Upper lobe of right lung (tissue), 1 donor: ENCODE measurements at places on chromosomes 2 and 18.
A peak's percentile ranks its signal among the peaks of the same experiment; 100 is the strongest.

DNA sequence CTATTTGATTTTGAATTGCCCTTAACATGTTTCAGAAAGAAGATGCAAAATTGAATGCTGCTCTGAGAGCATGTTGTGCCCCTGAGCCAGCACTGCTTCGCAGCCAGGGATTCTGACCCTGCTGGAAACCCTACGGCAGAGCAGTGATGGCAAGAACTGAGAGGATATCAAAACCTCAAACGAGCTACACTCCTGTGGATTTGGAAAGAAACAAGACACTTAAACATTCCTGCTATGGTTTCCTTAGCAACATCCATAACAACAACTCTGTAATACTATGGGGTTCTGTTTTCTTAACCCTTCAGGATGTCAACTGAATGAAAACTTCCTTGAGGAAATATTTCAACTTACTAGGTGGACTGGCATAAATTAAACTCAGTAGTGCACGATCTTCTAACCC, 649.1 kb downstream of the NYAP2 start:
- no peak for DNase-seq

- no peak for DNase-seq
These were observed 84.5 kb downstream of the AOX1 start for GRCh38 chr2:200670313-200670712.

- no peak for DNase-seq
These were observed 4.5 kb upstream of the STON1 start for GRCh38 chr2:48525269-48525943.

- DNase-seq = no peak
These were observed 17.7 kb downstream of the MAP2 start for GRCh38 chr2:209441541-209441940.

GRCh38 chr2:134206573-134206972, 47.3 kb upstream of the MGAT5 start:
- no peak for DNase-seq

GRCh38 chr18:10228326-10228725, 226.1 kb upstream of the APCDD1 start:
- no peak for DNase-seq

GRCh38 chr2:127469051-127469450, 50.8 kb downstream of the PROC start:
- DNase-seq = no peak

DNA sequence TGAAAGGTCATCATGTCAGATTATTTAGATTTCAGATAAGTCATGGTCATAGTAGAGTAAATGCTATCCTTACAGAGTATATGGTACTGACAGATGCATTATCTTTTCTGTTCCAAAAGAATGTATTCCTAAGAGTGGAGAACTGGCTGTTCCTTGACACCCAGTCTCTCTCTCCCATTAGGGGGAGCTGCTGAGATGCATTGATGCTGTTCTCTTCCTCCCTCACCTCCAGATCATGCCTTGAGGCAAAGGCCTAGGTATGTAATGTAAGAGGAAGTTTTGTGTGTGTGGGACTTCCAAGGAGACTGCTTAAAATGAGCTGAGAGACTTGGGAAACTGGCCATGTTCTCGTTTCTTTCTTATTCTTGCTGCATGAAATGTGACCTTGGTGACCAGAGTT, 979.5 kb upstream of the CELF4 start:
- no peak for DNase-seq

- no peak for DNase-seq
These were observed 38.3 kb downstream of the DHRS9 start for GRCh38 chr2:169107645-169108044.

DNA sequence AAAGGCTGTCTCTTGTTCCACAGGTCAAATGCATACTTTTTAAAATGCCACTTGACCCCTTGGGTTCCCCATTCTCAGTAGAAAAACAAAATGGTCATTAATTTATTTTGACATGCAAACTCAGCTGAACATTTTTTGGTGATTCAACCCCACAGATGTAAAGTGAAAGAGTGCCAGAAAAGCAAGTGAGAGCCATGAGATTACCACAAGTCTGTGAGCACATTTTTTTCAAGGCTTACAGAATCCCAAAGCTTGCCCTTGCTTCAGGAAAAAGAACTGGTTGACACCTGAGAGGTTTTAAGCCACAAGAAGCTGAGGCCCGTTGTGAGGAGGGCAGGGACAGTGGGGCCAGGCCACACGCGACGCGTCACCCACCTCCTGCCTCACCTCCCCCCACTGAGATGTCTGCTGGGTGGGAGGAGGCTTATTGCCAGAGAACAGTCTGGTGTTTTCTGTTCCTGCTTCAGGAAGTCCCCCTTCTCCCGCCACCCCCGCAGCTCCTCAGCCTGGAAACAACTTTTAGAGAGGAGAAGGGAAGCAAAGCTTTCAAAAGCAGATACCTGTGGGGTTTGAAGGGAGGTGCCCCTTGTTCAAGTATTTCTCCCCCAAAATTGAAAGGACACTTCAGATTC, 70.4 kb upstream of the CYP1B1 start:
- peak; percentile 85 for DNase-seq

GRCh38 chr2:118554616-118555015, 292.8 kb downstream of the EN1 start:
- no peak for DNase-seq

DNA sequence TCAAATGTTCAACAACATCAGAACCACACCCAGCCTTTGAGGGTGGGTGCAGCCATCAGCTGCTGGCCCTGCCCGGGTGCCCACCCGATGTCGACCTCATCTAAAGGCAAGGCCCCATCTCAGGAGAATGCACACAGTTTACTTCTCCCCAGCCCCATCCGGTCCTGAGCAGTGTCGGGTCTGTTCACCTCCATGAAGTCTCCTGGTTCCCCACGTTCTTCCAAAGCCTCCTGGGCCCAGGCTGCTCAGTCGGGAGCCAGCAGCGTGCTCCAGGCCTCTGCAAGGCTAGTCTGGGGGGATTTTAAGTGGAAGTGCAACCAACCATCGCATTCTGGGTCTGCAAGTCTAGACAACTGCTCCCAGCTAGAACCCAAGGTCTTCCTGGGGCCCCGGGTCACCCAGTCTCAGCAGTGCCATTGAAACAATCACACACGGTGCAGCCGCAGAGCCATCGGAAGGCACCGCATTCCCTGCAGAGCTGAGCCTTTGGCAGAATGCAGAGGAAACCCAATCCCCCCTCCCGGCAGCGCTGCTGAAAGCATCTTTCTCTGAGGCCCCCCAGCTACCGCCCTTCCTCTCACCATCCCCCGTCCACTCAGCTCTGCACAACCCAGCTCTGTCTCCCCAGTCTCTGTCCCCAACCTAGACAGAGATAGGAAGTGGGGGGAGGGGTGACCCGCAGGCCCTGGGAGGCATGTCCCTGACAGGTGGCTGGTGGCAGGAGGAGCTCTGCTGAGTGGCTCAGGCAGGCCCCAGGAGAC, 8.5 kb downstream of the ESPNL start:
- peak; percentile 62 for DNase-seq

DNA sequence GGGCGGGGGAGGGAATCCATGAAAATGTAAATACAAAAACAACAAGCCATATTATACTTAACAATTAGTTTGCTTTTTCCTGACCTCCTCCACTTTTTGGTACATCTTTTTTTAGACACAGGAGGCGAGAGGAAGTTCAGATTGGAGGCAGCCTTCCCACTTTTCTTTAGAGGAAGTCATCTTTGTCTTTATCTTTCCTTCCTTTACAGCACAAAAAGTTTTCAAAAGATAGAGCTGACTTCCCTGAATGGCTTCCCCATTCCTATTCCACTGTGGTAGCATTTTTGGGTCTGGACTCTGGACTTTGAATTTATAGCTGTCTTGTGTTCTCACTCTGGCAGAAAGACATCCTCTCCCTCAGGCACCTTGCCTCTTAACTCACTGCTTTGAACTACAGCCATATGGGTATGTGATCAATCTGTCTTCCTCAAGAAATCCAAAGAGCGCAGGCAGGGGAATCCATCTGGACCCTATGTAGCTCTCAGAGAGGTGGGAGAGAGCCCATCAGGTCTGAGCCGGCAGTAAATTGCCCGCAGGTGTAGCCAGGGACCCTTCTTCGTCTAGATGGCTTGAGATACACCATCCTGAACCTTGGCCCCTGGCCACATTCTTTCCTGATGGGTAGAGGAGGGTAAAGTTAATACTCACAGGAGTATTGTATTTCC, 101.9 kb downstream of the AQP4 start:
- DNase-seq = no peak

GRCh38 chr2:112938904-112939303, 27.9 kb downstream of the IL37 start:
- no peak for DNase-seq

GRCh38 chr2:11579867-11580659, 46.2 kb downstream of the GREB1 start:
- DNase-seq = no peak

DNA sequence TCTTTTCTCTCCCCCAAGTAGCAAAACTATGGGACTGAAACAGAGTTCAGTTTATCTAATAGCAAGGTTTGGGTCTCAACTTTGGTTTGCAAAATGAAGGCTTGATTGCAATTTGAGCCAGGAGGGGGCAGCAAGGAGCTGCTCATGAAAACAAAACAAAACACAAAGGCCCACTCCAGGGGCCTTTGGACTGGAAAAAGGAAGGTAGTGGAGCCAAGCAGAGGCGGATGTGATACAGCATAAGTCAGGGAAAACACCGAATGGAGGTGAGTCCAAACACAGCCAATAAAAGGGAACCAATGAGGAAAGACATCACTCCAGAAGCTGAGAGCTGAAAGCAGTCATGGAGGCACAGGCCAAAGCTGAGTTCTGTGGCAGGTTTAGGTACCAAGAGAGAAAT, 799.7 kb upstream of the ACVR2A start:
- peak; percentile 45 for DNase-seq

GRCh38 chr2:142058149-142058548, 72.7 kb downstream of the LRP1B start:
- no peak for DNase-seq

GRCh38 chr18:35504996-35505395, 7.2 kb upstream of the INO80C start:
- DNase-seq = no peak

GRCh38 chr2:42342795-42343241, 18.2 kb downstream of the COX7A2L start:
- DNase-seq = no peak

DNA sequence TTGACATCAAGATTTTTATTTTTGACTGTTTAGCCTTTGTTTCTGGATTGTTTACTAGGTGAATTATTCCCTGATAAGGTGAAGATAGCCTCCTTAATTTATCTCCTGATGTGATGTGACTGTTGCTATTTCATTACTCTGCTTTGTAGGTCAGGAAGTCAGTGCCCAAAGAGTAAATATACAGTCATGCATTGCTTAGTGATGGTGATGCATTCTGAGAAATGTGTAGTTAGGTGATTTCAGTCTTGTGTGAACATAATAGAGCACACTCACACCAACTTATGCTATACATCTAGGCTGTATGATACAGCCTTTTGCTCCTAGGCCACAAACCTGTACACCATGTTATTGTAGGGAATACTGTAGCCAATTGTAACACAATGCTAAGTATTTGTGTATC, 102.4 kb upstream of the THUMPD2 start:
- DNase-seq = no peak

DNA sequence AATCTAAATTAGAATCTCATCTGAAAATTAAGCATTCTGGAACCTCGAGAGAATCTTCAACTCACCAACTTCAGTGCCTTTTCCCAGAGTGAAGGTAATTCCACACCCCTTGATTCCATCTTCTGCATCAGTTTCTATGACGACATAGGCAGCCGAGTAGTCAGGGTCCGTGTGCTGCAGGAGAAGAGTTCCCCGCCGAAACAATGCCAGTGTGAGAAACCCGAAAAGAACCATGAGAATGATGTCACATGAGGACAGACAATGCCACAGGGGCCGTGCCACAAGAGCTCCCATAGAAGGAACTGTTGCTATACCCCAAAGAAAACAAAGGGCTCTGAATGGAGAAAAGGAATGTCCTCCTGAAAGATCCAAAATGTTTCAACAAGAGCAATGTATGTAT, 6.0 kb downstream of the ENOSF1 start:
- no peak for DNase-seq

DNA sequence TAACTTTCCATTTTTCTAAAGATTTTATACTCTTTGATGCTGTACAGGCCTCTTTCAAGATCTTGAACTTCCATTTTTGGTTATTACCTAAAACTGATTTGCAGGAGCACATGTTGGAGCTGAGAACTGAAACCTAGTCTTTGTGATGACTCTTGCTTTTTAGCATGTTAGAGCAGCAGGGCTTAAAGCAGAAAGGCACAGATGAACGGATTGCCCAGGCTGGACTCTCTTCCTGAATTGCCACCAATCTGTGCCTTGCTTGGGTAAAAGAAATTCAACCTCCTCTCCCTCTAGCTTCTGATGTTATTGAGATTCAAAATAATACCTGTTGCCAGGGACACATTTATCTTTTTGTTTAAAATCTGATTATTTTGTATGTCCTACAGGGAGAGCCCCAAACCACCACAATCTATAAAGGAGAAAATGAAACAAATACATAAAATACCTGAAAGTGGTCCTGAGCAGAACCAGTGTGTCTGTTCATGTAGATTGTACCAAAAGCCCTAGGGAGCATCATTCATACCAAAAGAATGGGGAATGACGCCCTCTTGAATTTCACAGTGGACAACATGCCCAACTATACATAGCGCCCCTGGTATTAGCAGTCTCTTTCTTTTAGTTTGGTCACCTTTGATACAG, 277.0 kb upstream of the MAP2 start:
- no peak for DNase-seq

- no peak for DNase-seq
These were observed 84.3 kb downstream of the TNS1 start for GRCh38 chr2:217918308-217919024.

GRCh38 chr2:9498210-9498609, 23.9 kb downstream of the IAH1 start:
- DNase-seq = no peak

- DNase-seq = no peak
These were observed 6.2 kb upstream of the GPR155 start for GRCh38 chr2:174492963-174493431.

DNA sequence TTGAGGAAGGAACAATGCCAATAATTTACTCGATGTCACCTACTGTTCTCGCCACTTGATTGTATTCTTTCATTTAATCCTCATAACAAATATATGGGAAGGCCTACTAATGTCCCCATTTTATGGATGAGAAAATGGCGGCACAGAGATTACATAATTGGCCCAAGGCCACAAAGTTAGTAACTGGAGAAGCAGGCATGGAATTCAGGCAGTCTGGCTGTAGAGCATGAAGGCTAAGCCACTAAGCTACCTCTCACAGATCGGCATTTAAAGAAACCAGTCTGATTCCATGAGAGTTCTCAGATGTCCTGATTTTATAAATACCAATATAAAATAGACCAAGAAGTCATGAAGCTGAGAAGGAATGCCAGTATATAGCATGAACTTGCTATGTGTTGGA, 121.8 kb upstream of the EPAS1 start:
- DNase-seq = no peak
